GM23248 (cell line): ENCODE measurements at places on chromosomes 11 and 22.

GRCh38 chr22:27581236-27581635, 220.3 kb downstream of the MN1 start:
- no peak for DNase-seq
- no peak overlapping the region for H3K4me3 ChIP-seq
- no peak overlapping the region for H3K27ac ChIP-seq

GRCh38 chr11:116175707-116176106, 597.1 kb downstream of the BUD13 start:
- H3K4me3 ChIP-seq: no peak overlapping the region
- no peaks in the 10 kb centered on the region for H3K27me3 ChIP-seq
- no peaks in the 10 kb centered on the region for H3K36me3 ChIP-seq
- no peak for DNase-seq

DNA sequence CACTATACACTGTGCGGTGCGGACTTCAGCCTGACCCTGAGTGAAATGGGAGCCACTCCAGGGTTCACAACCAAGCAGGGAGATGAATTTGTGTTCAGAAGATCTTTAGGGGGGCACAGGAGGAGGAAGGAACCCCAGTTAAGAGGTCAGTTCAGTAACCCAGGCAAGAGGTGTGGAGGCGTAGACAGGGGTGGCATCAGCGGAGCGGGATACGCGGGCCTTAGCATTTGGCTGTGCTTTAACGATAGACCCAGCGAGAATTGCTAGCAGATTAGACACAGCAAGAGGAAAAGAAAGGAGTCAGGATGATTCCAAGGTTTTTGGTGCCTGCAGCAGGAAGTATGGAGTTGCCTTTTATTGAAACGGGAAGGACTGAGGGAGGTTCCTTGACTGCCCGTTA, 46.8 kb downstream of the CTTN start:
- no peaks in the 10 kb centered on the region for H3K36me3 ChIP-seq
- H3K4me3 ChIP-seq: no peak overlapping the region
- no peak overlapping the region for H3K27ac ChIP-seq
- no peaks in the 10 kb centered on the region for H3K4me1 ChIP-seq

DNA sequence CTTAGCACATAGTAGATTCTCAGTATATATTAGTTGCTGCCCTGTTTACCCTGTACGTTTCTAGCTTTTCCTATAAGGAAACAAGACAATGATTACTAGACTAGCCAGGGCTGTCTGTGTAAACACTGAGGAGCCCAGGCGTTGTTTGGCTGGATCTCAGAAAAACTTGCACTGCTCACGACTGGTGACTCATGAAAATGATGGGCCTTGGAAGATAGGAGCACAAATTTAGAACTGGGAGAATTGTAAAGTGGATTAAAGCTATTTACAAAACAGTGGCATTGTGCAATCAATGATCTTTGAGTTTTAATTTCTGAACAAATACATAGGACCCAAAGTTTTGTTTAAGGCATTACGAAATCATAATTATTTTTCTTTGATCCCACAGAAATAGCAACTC, 276.9 kb downstream of the FAM76B start:
- H3K27me3 ChIP-seq: no peaks in the 10 kb centered on the region
- peak; percentile 98 for DNase-seq
- H3K36me3 ChIP-seq: no peaks in the 10 kb centered on the region
- peak overlapping the region; percentile 98 for H3K27ac ChIP-seq
- H3K4me3 ChIP-seq: peak overlapping the region; percentile 39
- H3K4me1 ChIP-seq: peaks cover 62% of the 10 kb centered on the region

- DNase-seq: no peak
- H3K4me1 ChIP-seq: peaks cover 37% of the 10 kb centered on the region
- no peaks in the 10 kb centered on the region for H3K27me3 ChIP-seq
- no peak overlapping the region for H3K27ac ChIP-seq
- peaks cover 24% of the 10 kb centered on the region for H3K36me3 ChIP-seq
- H3K4me3 ChIP-seq: peak overlapping the region; percentile 31
These were observed 3.9 kb downstream of the CAPRIN1 start for GRCh38 chr11:34055218-34056000.

- no peaks in the 10 kb centered on the region for H3K36me3 ChIP-seq
- no peaks in the 10 kb centered on the region for H3K27me3 ChIP-seq
- no peaks in the 10 kb centered on the region for H3K4me1 ChIP-seq
These were observed 4.8 kb upstream of the TRIM6 start for GRCh38 chr11:5591613-5592012.

DNA sequence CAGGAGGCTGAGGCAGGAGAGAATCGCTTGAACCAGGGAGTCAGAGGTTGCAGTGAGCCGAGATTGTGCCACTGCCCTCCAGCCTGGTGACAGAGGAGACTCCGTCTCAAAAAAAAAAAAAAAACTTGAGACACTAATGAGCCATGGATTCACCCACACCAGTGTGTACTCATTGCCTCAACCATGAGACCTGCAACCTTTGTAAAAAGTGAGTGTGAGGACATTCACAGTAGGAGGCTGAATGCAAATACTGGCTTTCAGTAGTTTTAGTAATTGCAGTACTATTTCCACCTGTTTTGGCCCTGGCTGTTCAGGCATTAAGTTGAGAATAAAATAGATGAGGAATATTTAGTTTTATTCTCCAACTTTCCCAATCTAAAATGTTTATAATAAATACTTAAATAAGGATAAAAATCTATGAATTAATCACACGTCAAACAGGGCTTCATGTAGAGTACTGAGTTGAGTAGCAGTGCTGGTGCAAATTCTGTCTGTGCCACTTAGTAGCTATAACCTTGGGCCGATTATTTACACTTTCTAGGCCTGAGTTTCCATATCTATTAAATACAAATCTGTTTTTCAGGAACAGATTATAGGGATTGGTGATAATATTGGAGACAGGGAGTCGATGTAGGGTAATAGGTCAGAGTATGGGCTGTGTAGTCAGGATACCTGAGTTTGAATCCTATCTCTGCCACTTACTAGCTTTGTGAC, 72.8 kb downstream of the PPP2R1B start:
- no peak overlapping the region for H3K27ac ChIP-seq
- H3K4me3 ChIP-seq: no peak overlapping the region
- no peaks in the 10 kb centered on the region for H3K27me3 ChIP-seq
- H3K4me1 ChIP-seq: peaks cover 46% of the 10 kb centered on the region
- DNase-seq: no peak

GRCh38 chr11:123841174-123841573, 35.0 kb upstream of the OR6M1 start:
- peaks cover 11% of the 10 kb centered on the region; the same call in 1 of the 2 replicates for H3K27me3 ChIP-seq
- DNase-seq: peak; percentile 11
- no peak overlapping the region for H3K27ac ChIP-seq
- H3K36me3 ChIP-seq: no peaks in the 10 kb centered on the region
- H3K4me1 ChIP-seq: no peaks in the 10 kb centered on the region

DNA sequence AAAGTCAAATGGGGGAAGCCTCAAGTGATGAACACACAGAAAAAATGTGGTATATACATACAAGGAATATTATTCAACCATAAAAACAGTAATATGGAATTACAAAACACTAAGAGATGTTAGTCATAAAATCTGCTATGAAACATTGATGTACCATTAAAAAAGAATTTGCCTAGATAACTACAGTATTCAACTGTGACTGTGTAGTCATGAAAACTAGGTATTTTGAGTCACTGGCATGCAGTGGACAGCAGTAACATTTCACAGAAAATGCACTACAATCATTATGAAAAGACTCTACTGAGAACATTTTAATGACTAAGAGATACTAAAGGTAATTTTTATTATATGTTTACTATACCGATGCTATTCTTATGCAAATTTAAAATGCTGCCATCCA, 11.7 kb downstream of the ZNF195 start:
- H3K27ac ChIP-seq: no peak overlapping the region
- H3K36me3 ChIP-seq: peaks cover 95% of the 10 kb centered on the region
- DNase-seq: peak; percentile 19
- H3K4me1 ChIP-seq: no peaks in the 10 kb centered on the region
- no peaks in the 10 kb centered on the region for H3K27me3 ChIP-seq

GRCh38 chr11:78327945-78328344, 89.7 kb downstream of the GAB2 start:
- 0 out of 2 replicates have a peak, but pooled peaks cover 5% of the 10 kb centered on the region for H3K4me1 ChIP-seq
- no peak for DNase-seq
- H3K36me3 ChIP-seq: no peaks in the 10 kb centered on the region
- no peaks in the 10 kb centered on the region for H3K27me3 ChIP-seq
- no peak overlapping the region for H3K27ac ChIP-seq

DNA sequence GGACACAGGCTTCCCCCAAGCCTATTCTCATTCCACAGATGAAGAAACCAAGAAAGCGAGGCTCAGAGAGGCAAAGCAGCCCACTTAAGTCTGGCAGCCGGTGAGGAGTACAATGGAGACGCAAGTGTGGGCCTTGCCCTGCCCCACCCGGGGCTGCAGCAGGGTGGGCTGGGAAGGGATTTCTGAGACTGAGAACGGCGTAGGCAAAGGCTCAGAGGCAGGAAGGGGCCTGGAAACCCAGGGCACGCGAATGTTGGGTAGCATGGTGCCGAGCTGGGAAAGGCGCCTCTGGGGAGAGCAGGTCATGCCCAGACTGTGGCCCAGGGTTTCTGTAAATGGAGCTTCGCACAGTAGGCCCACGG, 47.5 kb upstream of the SHISAL1 start:
- H3K4me1 ChIP-seq: peaks cover 32% of the 10 kb centered on the region
- H3K27ac ChIP-seq: peak overlapping the region; percentile 87
- DNase-seq: no peak
- no peaks in the 10 kb centered on the region for H3K36me3 ChIP-seq
- no peak overlapping the region for H3K4me3 ChIP-seq

DNA sequence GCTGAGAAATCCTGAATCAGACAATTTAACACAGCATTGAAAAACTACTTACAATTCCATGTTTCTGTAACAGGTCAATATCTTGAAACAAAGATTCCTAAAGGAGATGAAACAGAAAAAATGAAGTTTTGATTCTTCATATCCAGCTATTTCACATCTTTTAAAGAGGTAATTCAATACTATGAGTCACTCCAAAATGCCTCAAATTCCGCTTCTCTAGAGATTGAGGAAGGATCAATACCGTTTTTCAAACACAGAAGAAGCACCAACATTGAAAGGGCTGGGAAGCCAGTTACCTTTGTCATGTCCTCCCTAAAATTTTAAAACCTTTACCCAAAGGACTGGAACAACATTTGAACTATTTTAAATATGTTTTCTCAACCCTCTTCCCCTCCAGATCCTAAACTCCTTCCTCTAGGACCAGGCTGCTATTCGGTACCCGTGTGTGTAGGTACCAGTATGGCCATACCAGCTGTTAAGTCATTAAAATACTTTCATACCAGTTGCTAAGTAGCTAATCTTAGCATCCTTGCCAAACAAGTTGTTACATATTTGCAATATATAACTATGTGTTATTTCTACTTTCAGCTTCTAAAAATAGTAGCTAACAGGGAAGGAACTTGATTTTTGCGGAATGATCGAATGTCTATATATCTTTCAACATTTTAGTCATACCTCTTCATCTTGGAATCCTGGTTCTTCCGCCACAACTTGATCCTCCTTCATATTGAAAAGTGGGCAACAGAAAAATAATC, 2.3 kb downstream of the DMC1 start:
- H3K4me3 ChIP-seq: no peak overlapping the region
- no peak overlapping the region for H3K27ac ChIP-seq
- peaks cover 8% of the 10 kb centered on the region for H3K4me1 ChIP-seq
- H3K27me3 ChIP-seq: no peaks in the 10 kb centered on the region
- H3K36me3 ChIP-seq: no peaks in the 10 kb centered on the region
- DNase-seq: no peak
